ENCODE measurements at places on chromosomes 16 and 17.

DNA sequence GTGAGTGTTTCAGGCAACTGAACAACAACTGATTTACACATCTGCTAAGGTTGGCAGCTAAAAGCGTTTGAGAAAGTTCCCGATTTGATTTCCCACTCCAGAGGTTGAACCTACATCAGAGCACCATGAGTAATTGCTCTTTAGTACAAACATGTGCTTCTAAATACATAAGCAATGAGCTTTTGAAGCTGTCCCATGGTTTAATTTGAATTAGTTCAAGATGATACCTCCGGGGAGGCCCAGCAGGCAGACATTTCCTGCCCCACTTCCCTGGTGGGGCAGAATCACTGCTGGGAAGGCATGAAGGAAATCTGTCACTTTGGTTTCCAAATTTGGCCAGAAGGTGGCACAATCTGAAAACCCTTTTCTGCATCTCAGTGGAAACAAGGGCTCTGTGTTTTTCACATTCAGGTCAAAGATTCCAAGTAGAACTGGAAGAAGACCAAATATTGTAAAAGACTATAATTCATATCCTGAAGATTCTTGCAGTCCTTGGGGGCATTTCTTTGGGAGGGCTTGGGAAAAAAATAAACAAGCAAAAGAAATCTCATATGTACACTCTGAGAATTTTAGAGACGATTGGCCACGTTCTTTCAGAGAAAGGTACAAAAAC is 176.2 kb upstream of the FAM20A start:
- peak; percentile 62 for DNase-seq

- no peak for DNase-seq
These were observed 44.3 kb downstream of the FZD2 start for GRCh38 chr17:44601539-44601938.

DNA sequence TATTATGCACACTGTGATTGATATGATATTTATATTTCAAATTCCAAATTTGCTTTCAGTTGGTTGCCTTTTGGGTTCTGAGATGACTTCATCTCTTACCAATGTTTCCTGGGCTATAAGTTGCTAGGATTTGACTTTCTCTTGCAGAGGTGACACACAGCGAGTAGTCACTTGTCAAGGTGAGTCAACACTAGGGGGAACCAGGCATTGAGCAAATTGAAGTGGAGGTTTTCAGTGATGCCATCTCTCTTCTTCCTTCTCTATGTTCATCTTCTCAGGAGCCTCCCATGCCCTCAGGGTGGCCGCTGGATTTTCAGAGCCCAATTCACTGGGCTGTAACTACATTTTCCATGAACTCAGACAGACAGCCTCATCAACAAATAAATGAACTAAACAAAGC is 6.0 kb upstream of the CPD start:
- DNase-seq, result peak; percentile 56

DNA sequence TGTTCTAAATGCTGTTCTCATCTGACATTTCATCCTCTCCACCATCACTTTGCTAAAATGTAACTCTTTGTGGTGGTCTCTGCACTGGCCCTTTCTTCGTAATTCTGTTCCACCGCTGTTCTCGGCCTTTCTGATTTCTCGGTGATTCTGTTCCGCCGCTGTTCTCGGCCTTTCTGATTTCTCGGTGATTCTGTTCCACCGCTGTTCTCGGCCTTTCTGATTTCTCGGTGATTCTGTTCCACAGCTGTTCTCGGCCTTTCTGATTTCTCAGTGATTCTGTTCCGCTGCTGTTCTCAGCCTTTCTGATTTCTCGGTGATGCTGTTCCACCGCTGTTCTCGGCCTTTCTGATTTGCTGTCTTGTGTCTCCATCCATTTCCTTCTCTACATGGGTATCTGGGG is 12.3 kb downstream of the FOXF1 start:
- no peak for DNase-seq

Data from AG08396 (cell line).